ENCODE measurements at places on chromosomes 5 and 9.

- DNase-seq, result no peak
Observed at GRCh38 chr5:120538149-120538548, 74.0 kb downstream of the PRR16 start.

- no peak for DNase-seq
Observed at GRCh38 chr9:95727947-95728520, 147.5 kb upstream of the ERCC6L2 start.

DNA sequence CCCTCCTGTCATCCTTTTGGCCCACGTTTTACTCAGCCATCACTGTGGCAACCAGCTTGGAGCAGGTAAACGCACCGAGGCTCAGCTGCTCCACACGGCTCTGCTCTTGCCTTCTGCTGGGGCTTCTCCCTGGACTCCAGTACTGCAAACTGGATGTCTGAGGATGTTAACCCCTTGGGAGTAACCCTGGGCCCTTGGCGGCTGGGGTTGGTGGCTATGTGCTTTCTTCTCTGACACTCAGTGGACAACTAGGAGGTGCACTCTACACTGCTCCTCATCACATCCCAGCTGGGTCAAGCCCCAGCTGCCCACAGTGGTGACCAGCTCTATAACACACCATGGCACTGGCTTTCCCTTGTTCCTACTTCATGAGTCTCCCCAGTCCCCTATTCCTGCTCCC, 12.2 kb upstream of the CYSTM1 start:
- DNase-seq, result no peak

GRCh38 chr9:93027750-93028149, 30.8 kb upstream of the SUSD3 start:
- DNase-seq, result no peak

GRCh38 chr5:50855001-50855400, 188.6 kb downstream of the PARP8 start:
- no peak for DNase-seq

DNA sequence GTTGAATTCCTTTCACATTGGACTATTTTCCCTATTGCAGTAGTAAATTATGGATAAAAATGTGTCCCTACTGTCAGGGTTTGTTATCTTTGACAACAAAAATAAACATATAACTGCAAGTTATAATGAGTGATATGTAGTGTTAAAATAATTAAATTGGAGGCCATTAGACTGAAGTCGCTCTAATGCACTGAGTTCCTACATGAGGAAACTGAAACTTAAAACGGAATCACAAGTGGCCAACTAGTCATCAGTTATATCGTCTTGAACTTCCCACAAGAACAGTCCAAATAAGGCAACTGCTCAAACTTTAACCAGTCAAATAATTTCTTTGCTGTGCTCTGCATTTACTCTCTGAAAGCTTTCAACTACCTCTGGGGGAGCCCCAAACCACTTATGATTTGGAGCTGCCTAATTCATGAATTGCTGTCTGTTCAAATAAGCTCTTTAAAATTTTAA, 2.1 kb upstream of the IFT74 start:
- DNase-seq, result no peak

GRCh38 chr5:88785746-88786565, 97.0 kb downstream of the MEF2C start:
- no peak for DNase-seq

- no peak for DNase-seq
Observed at GRCh38 chr9:94991961-94992907, 265.7 kb downstream of the AOPEP start.

DNA sequence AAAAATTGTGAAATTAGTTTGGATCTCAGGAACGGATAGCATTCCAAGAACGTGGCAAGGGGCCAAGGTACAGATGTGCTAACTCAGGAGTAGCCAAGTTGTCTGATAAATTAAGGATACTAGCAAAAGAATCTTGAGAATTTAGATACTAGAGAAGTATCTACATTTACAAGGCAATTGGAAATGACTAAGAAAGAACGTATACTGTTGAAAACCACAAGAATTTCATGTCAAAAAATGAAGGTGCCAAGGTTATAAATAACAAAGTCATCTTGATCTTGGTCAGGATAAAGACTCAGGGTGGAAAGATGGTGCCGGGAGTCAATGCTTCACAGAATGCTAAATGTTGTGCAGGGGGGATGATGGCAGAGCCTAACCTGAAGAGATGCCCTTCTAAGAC, 19.2 kb downstream of the CAPSL start:
- DNase-seq, result no peak

- no peak for DNase-seq
Observed at GRCh38 chr5:111498346-111498745, 14.0 kb downstream of the STARD4 start.

DNA sequence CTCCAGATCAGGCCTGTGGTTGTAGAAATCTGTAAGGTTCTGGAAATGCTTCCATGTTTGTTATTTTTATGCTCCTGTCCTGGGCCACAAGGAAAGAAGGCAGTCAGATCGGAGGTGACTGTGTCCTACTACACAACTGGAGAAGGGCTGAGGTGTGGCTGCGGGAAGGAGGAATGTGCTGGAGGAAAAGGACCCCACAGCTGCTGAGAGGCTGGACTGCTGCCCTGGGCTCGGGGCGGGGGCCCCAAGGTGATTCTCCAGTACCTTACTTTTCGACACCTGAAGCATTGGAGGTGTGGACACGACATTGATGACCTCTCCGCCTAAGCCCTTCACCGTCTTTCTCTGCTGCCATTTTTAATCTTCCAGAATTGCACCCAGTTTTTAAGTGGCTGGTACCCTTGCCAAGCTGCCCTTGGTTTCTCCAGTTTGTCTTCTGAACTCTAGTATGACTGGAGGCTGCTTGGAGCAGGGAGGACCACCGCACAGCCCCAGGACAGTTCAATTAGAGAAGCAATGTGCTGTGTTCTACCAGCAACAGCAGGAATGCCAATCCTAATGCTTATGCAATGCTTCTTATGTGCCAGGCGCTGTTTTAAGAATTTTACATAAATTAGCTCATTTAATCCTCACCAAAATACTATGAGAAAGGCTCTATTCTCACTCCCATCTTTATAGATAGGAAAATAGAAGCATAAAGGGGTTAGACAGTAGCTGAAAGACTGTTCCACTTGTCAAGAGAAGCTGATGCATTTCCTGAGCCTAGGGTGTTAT, 13.5 kb upstream of the ANKRD33B start:
- no peak for DNase-seq

- DNase-seq, result no peak
Observed at GRCh38 chr9:92680166-92681119, 10.5 kb upstream of the IPPK start.

DNA sequence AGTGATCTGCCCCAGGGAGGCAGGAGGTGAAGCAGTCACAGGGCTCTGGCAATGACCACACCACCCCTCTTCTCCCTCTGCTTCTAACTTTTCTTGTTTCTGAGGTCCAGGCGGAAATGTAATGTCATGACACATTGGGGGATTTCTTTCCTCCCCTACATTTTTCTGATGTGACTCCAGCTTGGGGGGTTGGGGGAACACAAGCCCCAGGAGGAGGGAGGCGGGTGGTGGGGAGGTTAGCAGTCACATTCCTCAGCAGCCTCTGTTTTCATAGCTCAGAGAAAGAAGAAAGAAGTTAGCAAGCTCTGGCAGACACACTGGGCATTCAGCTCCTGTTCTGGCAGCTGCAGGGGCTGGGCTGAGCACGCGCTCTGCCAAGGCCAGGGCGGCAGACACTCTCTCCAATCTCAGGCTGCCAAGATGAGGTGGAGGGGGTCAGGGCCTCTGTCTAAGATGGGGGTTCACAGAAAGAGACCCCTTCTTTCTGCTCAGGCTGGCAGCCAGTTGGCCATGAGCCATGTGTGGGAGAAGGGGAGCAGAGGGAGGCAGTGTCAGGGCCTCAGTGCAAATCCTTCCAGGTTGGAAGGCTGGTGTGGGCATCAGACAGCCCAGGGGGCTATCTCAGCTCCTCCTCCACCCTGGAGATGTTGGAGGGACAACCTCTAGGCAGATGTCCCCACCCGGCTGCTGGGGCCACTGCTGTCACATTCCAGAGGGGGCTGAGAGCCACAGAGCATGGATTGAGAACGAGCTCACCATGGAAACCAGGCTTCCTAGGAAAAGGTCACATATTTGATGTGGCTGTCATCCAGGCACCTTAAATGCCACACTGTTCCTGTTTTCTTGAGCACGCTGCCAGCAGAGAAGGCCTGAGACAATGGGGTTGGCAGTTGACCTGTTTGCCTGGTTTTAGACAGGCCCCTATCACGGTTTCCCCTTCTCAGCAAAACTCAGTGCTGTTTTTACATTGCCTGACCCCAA, 20.1 kb upstream of the PFDN1 start:
- DNase-seq, result no peak

- no peak for DNase-seq
Observed at GRCh38 chr5:126651013-126651577, 50.3 kb downstream of the PHAX start.

DNA sequence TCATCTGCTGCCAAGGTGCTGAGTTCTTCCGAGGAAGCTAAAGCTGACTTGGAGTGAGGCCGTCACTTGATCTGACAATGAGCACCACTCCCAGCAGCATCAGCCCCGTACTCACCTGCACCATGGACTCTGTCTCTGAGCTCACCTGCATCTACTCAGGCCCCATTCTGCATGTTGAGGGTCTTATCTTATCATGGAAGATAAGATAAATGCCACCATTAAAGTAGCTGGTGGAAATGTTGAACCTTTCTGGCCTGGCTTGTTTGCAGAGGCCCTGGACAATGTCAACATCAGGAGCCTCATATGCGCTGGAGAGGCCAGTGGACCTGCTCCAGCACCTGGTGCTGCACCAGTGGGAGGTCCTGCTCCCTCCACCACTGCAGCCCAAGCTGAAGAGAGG, 35.0 kb upstream of the HMGCS1 start:
- DNase-seq, result no peak

- no peak for DNase-seq
Observed at GRCh38 chr5:169746147-169746694, 109.1 kb downstream of the DOCK2 start.

DNA sequence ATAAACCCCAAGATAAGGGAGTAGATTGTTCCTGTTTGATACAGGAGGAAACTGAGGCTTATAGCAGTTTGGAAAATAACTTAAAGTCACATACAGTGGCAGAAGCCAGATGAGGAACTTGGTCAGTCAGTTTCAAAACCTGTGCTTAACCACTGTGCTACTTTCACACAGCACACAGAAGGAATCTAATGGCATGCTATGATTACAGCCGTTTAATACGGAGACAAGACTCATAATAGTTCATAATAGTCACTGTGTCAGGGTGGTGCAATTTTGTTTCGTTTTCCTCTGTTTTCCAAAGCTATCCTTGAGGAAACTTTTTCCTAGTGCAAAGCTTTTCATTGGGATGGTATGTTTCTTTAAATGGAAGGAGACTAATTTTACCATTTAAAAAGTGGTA, 112.3 kb downstream of the GCNT1 start:
- DNase-seq, result no peak

GRCh38 chr5:136620016-136620419, 254.7 kb upstream of the TRPC7 start:
- no peak for DNase-seq

- DNase-seq, result no peak
Observed at GRCh38 chr9:108257382-108257781, 598.4 kb downstream of the ACTL7B start.

GRCh38 chr5:1519631-1520210, 4.0 kb downstream of the LPCAT1 start:
- no peak for DNase-seq

GRCh38 chr5:41286165-41286564, 72.8 kb upstream of the C6 start:
- no peak for DNase-seq

DNA sequence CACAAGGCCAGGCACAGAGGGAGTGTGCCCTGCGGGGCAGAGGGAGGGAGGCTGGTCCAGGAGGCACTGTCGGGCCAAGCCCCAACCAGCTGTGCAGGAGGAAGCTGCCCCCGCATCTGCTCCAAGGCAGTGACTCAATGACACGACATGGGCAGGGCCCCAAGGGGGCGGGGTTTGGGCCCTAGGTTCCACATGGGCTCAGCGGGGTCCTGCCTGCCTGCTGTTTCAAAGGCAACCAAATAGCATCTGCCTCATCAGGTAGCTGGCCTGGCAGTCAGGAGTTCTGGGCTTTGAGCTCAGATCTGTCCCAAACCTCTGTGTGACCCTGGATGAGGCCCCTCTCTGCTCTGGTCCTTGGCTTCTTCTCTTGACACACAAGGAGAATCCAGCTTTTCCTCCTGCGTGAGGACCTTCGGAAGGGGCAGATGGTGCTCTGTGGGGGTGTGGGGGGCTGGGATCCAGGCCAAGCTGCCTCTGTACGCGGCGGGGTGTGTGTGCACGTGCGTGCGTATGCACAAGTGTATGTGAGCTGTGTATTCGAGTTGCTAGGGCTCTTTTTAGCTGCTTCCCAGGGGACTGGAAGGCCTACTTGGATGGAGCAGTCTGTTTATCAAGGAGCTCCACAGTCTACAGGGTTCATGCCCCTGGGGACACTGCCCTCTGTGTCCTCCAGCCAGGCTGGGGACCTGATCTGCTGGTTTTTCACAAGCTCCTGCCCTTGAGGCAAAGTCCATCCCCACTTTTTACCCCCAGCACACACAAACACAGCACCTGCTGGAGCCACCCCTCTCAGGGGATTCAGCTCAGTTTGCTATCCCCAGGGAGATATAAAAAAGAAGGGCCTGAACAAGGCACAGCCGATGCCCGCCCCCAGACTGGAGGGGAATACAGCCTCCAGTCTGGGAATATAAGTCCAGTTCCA, 138.9 kb downstream of the RGS3 start:
- no peak for DNase-seq

DNA sequence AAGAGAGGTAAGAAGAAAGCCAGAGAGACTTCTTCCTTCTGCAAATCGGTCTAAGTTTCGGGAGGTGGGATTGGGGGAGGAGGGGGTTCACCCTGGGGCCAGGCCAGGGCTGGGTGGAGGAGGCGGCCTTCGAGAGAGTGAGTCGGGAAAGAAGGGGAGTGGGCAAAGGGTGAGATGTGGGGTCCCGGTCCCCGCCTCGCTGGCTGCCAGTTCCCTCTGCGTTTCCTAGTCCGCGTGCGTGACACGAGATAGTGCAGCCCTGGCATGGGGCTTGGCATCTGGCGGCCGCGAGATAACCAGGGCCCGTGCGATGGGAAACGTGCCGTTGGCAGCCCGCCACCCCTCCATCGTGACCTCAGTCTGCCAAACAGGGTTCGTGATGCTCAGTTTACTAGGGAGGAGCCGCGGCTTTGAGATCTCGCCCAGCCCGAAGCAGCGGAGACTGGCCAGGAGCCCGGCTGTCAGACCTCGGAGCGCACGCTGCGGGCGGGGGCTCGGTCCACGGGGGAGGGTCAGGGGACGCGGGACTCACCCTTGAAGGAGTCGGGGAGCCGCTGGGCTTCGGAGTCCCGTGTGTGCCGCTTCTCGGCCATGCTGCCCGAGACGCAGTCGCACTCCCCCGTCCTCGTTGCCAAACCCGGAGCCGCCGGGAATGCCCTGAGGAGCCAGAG, at the start of gene STOM:
TSS of gene STOM (minus strand) at position 656 of the 671 bp plus-strand sequence. CDS start at position 593, 63 bp downstream.
- DNase-seq, result no peak

DNA sequence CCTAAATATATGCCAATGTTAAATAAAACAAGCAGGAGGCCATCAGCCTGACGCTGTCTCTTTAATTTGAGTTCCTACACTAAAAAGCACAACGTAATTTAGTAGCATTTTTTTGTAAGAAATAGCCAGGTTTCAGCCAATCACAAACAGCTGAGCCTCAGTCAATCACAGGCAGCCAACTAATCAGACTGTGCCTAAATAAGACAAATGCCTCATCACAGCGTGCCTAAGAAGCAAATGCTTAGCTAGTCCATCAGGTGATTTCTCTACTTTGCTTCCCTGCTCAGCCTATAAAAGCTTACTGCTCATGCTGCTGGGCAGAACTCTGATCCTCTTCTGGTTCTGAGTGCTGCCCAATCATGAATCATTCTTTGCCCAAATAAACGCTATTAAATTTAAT, 38.3 kb upstream of the RORB start:
- no peak for DNase-seq

Data from activated CD4-positive, alpha-beta T cell treated with anti-CD3 and anti-CD28 coated beads, Interleukin-2, amount 50 U/mL, for 24 hours (primary cell).